ENCODE measurements at places on chromosomes 16 and 17.

- no peak for DNase-seq
These were observed 39.9 kb downstream of the MSI2 start for GRCh38 chr17:57296231-57296630.

DNA sequence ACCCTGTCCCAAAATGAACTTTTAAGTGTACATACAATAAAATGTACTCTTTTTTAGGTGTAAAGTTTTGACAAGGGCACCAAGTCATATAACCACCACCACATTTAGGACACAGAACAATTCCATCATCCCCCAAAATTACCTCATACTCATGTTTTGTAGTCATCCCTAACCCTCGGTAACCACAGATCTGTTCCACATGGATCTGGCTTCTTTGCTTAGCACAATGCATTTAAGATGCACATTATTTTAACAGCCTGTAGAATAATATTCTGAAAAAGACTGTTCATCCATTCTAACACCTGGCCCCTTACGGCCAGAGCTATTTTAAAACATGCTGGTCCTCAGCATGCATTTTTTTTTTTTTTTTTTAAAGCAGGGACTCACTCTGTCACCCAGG lies 25.2 kb upstream of the CFAP20 start:
- DNase-seq, result no peak

DNA sequence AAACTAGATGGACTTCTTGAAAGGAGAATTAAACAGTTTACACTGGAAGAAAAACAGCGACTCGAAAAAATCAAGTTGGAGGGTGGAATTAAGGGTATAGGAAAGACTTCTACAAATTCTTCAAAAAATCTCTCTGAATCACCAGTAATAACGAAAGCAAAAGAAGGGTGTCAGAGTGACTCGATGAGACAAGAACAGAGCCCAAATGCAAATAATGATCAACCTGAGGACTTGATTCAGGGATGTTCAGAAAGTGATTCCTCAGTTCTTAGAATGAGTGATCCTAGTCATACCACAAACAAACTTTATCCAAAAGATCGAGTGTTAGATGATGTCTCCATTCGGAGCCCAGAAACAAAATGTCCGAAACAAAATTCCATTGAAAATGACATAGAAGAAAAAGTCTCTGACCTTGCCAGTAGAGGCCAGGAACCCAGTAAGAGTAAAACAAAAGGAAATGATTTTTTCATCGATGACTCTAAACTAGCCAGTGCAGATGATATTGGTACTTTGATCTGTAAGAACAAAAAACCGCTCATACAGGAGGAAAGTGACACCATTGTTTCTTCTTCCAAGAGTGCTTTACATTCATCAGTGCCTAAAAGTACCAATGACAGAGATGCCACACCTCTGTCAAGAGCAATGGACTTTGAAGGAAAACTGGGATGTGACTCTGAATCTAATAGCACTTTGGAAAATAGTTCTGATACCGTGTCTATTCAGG lies 85.0 kb downstream of the C17orf58 start:
- no peak for DNase-seq

GRCh38 chr16:65410801-65411200 lies 288.9 kb upstream of the CDH11 start:
- DNase-seq, result no peak

GRCh38 chr16:82017911-82018568 lies 6.8 kb upstream of the SDR42E1 start:
- DNase-seq, result no peak

DNA sequence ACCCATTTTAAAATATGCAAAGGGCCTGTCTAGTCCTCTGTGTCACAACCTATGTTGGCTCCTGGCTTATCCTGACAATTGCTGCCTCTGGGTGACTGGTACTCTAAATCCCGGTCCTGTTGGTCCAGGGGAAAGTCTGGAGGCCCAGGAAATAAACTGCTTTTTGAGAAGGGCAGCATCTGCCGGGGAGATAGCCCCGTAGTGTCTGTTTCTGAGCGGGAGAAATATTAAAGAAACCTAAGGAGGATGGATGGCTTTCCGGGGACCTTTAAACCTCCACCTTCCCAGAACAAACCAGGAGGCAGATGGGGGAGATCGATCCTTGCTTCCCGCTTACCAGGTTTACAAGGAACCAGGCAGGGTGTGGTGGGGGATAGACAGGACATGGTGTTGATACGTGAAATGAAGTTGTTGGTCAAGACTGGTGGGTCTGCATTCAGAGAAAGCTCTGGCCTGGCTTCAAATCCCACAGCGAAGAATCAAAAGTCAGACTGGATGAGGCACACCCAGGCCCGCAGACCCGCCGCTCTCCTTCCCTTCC lies 3.8 kb downstream of the HOXB2 start:
- no peak for DNase-seq

DNA sequence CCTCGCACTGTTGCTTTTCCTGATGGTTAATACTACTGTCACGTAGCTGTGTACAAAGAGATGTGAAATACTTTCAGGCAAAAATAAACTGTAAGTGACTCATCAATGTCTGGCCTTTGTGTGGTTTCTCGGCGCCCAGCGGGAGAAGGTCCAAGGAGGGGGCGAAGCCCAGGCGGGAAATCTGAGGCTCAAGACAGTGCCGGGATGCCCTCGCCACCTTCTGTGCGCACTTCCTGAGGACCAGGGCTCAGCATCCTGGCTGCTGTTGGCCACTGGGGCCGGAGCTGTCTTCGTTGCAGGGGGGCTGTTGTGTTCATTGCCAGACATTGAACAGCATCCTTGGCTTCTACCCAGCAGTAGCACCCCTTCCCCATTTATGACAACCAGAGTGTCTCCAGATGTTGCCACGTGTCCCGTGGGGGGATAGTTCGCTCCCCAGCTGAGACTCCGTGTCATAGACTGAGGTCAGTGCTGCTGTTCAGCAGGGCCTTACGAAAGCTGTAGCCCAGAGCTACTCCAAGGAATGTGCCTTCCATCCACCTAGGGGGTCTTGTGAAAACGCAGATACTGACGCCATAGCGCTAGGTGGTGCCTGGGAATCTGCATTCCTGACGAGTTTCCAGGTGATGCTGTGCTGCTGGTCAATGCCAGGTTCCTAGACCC lies 67.3 kb upstream of the PLCG2 start:
- DNase-seq, result no peak

- no peak for DNase-seq
These were observed 22.3 kb upstream of the SMPD3 start for GRCh38 chr16:68470461-68471150.

DNA sequence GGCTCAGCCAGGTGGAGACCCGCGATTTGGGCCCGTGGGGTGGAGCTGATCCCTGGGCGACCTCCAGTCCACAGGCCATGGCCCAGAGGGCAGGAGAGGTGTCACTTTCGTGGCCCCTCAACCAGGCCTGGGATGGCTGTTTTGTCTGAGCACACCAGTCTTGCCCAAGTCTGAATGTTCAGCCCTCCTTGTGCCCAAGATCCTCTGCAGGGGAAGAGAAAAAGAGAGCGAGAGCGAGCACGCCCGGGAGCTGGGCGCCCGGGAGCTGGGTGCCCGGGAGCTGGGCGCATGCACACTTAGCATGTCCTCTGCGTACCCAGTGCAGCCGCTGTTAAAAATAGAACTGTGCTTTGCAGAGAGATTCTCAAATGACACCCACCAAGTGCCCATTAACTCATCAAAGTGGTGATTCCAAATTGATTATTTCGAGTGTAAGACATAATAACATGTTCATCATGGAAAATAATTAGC lies 403.3 kb upstream of the TNRC6C start:
- no peak for DNase-seq

- no peak for DNase-seq
These were observed 17.9 kb downstream of the CNP start for GRCh38 chr17:41984454-41984853.

DNA sequence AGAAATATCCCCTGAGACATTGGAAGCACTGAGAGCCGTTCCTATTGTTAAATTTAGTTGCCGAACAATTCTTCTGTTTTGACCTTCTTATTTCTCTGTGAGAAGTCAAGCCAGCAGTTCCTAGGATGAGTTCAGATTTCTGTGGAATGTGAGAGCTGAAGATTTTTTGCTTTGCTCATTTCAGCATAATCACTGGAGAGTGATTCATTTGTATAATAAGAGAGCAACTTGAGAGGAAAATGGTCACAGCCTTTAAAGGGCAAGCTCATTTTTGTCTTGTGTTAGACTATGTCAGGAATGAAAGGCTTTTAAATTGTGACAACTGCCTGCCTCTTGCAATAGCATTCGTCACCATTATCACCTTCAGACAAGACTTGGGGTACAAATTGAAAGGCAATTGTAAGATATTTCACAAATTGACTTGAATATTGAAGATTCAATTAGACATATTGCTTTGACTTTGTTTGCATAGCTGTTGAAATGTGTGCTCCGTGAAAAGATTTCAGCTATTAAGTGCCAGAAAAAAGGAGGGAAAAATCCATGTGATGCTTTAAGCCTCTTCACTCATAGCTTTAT lies 900.0 kb upstream of the GOT2 start:
- DNase-seq, result no peak

- DNase-seq, result peak; percentile 67
These were observed 19.1 kb downstream of the OSBPL7 start for GRCh38 chr17:47802341-47803022.

All from activated naive CD4-positive, alpha-beta T cell treated with anti-CD3 and anti-CD28 coated beads, Interleukin-2, amount 50 U/mL, for 16 hours (primary cell).